ENCODE measurements at places on chromosomes 7 and 10.

DNA sequence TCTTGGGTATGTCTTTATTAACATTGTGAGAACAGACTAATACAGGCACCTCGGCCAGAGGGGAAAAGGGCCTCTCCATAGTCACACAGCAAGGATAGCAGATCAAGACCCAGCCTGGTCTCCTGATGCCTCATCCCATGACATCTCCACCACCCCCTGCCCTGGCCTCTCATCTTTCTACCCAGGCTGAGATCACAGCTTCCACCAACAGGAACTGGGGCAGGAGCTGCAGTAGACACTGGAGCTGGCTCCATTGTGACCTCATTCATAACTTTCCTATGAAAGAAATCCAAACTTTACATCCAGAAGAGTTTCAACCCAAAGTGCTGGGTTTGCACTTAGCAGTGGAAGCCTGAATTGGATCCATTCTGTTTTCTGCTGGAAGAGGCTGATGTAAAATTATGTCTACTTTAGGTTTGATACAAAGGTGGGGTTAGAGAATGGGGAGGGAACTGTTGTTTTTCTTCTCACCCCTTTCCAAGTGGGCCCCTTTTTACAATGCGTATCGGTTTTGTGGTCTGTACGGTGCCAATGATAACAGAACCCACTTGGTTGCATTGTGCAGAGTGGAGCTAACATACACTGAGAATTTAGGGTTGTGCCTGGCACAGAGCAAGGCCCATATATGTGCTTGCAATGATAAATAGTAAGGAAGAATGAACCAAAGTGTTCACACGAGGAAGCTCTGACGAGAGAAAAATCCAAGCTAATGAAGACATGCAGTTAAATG, 28.6 kb upstream of the INSIG1 start:
- no peak for DNase-seq

DNA sequence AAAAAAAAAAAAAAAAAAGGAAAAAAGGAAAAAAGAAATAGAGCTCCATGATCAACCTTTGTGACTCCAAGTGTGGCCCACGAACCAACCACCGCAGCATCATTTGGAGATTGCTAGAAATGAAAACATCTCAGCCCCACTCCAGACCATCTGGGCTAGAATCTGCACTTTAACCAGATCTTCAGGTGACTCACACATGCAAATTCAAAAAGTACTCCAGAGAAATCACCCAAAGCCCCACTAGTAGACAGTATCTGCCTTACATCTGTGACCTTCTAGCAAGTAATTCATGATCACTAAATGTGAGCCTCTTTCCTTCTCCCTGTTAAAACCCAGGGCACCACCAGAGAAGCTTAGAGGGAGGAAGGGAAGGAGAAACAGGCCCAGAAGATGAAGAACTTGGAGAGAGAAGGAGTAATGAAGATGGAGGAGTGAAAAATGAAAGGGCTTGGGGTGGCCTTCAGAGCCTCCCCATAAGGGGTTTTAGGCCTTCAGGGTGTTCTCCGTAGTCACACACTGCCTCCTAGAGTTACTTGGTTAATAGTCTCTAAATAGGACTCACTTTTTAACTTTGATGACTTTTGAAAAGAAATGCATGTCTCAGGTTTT, 94.0 kb downstream of the SLC37A3 start:
- no peak for DNase-seq

DNA sequence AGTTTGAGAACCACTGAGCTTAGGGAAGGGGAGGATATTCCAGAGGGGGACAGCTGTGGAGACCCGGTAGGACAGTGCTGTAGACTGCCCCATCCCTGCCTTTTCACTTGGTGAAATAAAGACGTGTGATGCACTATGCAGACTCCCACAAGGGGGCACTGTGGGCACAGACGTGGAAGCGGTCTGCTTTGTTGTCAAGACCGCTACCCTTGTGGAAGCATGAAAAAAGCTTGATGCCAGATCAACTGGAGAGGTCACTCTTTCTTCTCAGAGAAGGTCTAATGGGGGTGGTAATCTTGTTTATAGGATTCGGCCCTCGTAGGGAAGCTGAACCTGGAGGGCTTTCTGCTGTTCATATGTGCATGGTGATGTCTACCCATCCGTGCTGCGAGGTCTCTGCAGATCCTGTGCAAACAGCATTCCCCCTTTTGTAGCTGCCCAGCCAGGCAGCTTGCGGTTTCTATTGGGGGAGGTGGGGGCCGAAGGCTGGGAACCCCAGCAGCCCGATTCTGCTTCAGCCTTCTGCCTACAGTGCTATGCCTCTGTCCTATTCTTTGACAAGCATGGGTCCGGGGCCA, 13.7 kb downstream of the RPS24 start:
- peak; percentile 46 for DNase-seq

DNA sequence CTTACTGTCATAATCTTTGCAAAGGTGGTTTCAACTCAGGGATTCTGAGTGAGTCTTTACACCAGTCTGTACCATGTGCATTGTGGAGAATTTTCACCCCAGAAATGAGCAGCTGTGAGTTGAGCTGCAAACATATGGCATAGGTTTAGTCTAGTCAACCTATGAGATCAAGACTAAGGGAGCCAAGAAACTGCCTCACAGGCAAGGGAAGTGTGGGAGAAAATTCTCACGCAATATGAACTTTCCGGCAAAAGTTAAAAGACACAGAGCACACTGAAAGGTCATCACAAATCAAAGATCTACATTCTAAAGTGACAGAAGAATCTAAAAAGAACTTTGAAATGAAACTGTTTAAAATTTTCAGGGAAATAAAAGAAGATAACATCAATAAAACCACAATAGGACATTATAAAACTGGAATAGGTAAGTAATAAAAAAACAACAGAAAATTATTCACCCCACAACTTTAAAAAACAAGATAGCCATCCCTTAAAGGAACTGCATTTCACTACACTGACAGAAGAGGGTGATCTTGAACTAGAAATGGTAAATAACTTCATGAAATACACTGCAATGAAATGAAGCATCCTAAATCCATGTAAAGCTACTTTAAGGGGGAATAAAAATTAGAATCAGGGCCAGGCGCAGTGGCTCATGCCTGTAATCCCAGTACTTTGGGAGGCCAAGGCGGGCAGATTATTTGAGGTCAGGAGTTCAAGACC, 63.5 kb downstream of the LGI1 start:
- DNase-seq = no peak

DNA sequence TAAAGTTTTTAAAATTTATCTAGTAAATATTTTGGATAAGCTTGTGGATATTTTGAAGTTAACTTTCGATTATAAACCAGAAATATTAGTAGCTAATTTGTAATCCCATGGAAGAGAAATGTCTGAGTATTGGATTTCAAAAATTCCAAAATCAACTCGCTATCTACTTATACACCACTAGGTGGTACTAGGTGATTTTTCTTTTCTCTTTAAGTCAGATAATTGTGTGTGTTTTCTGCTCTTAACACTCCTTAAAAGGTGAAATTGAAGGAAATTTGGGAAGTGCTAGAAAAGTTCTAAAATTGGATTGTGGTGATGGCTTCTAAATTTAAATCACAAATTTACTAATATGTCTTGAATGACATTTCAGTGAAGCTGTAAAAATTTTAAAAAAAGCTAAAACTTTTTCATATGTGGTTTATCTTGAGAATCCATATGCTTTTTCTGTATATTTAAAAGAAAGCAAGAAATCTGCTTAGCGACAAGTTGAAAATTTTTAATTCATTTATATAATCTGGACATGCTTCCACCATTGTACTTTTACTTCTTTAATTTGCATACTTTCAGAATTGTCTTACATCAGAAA, 90.2 kb downstream of the IPMK start:
- DNase-seq = no peak

DNA sequence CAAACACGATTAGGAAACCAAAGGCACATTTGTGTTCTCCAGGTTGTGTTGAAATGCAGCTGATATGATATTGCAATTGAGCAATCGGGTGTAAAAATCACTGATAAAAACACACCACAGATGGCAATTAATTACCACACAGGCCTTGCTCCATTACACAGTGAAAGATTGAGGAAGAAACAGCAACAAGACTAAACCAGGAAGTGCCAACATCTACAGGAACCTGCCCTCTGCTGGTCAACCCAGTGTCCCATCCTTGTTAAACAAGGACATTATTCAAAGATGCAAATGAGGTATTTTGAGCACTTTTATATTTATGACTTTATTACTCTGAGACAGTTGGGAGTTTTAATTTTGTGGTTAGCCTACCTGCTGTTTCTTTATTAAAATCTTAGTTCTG, 765.6 kb upstream of the GHITM start:
- no peak for DNase-seq

DNA sequence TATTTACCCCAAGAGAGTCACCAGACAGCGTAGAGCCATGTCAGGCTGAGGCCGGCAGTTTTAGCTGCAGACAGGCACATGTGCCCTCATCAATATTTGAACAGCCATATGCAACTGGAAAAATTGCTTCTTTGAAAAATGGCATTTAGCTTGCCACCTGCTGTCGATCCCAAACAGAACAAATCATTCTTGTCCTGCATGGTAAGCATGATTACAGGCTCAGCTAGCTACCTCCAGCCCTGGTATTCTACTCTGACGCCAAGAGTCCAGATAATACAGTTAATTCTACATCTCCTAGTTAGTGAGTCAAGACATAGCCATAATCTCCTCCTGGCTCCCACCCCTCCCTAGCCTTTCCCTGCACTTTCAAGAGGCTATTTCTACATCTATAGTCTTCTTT, 7.7 kb downstream of the CREB3L2 start:
- DNase-seq = no peak

GRCh38 chr7:106110885-106111654, 1.0 kb downstream of the SYPL1 start:
- DNase-seq = no peak

All from AG04449 (cell line).